ENCODE measurements at places on chromosomes 12 and 14.
A peak's percentile ranks its signal among the peaks of the same experiment; 100 is the strongest.

DNA sequence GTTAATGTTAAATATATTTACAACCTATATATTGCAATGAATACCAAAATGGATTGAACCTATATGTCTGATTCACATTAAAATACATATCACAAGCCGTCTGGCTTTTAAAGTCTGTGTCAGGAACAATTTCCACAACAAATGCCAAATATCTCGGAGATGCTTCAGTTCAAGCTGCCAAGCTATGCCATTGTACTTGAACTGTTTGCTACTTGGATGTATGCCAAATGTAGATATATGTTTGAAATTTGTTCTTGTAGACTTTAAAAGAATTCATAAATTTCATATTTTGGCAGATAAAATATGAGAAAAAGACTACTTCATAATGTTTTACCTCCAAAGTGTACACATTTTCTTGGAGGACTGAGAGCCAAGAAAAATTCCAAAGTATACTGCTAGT is 37.0 kb downstream of the WASHC3 start:
- DNase-seq: no peak

DNA sequence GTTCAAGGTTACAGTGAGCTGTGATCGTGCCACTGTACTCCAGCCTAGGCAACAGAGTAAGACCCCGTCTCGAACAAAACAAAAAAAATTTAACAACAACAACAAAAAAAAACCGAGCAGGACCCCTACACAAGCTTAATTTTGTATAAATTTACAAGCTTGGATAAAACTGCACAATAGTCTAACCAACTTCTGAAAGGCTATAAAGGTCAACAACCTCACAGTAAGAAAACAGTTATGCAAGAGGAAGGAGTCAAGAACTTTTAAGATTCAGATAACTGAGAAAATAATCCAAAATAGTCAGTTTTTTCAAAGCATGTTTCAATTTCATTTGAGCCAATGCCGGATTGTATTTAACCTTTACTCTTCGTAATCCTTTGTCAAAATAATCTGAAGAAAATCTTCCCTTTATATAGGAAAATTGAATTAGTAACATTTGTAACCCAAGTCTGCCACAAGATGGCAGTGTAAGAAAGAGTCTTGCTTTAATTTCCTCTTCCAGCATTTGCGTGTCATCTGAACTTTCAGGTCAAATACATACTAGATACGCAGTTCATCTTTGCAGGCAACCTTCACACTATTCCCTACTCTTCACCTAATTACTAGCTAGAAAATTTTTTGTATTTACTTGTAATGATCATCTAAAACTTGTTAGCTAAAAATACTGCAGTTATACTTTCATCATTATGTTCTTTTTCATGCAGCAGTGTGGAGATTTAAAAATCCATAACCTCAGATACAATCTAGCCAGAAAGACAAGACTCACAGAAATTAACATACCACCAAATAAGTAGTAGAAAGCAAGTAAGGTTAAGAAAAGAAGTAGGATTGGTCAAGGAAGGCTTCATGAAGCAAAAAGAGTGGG is 5.8 kb downstream of the CCNB1IP1 start:
- DNase-seq: no peak

GRCh38 chr12:64194333-64195149 is 27.6 kb downstream of the KICS2 start:
- DNase-seq: no peak

- DNase-seq: no peak
Observed at GRCh38 chr12:113855998-113856397, 110.1 kb downstream of the RBM19 start.

DNA sequence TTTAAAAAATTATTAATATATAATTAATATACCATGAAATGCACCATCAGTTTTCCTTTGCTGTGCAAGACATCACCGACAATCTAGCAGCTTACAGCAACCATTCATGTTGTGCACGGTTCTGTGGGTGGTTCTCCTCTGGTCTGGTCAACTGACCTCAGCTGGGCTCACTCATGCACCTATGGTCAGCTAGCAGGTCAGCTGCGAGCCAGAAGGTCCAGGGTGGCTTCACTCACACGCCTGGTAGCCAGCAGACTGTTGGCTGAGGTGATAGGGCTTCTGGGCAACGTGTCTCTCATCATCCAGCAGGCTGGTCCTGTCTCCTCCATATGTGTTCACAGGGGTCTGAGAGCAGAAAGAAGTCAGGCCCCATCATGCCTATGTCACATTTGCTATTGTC is 210.4 kb downstream of the KIF26A start:
- no peak for DNase-seq

DNA sequence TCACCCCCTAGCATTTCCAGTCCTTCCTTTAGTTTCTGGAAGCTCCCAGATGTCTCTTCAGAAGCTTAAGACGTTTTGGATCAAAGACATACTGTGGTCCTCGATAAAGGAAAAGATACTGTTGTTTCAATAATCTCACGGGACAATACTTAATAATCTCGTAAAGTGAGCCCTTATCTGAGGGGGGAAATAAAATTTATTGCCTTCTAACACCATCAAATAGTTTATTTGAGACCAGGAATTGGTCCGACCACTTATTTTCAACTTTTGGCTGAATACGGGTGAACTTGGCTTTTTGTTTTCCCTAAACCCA is 640 bp upstream of the G2E3 start:
- DNase-seq: no peak

DNA sequence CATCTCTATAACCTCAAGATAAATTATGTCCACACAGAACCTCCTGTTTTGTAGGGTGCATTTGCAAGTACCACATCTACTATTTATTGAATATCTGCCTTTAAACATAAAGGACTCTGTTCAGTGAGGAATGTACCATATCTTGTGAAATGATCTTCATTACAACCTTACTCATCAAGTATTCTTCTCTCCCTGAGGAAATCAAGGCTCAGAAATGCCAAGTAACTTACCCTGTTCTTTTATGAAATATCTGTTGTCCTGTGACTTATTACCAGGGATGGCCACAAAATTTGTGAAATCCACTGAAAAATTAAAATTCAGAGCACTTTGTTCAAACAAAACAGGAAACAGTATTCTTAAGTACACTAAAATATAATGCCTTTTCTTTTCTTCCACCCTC is 366.7 kb downstream of the GALC start:
- no peak for DNase-seq

GRCh38 chr14:45261209-45261608 is 8.2 kb upstream of the MIS18BP1 start:
- no peak for DNase-seq

DNA sequence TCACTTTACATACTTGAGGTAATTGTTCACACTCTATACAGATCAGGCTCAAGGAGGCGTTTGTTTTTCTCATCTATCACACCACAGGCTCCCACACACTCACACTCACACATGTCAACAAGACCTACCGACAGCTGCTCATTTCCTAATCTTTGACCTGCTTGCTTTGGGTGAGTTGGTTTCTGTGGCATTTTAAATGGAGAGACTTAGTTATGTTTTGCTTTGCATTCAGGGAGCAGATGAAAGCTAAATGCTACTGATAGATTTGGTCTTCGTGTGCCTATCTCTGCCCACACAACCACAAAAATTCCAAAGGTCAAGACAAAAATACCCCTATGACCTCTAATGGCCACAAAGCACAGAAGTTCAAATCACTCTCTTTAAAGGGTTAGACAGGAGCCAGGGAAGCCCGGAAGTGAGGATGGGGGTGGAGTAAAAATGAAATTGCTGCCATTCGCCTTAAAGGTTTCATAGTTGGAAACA is 203.5 kb upstream of the G2E3 start:
- DNase-seq: no peak

GRCh38 chr14:89060191-89060590 is 235.7 kb downstream of the TTC8 start:
- DNase-seq: no peak

DNA sequence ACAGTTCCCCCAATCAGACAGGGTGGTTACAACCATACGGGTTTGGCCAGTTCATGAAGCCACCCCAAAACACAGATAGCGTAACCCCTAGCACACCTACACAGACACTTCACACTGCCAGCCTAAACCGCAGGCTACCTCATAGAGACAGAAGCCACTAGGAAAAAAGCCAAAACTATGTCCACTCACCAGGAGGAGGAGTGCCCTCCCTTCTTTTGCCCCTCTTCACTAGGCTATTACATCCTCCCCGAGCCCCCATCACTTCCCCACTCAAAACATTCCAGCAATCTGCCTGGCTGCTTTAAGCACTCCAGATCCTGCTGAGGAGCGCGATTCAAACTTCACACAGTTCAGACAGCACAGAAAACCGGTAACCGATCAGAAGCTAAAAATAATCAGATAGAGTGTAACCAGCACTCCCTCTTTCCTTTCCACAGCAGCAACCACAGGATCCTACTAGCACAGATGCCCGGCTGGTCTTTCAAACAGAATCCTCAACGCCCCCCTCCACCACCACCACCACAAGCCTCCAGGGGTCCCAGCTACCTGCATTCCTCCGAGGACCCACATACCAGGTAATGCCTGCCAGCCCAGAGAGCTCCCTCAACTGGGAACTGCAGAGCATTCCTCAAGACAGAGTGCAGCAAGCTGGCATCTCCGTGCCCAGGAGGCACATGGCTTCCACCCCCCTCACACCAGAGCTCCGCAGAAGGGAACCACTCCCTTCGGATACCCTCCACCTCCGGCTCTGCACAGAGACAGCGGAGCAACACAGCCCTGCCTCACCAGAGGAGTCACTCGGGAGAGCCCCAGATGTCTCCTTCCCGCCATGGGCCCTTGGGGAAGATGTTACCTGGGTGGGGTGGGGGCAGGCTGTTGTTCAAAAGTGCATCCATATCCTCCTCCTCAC is 1.5 kb downstream of the CHD4 start:
- no peak for DNase-seq

DNA sequence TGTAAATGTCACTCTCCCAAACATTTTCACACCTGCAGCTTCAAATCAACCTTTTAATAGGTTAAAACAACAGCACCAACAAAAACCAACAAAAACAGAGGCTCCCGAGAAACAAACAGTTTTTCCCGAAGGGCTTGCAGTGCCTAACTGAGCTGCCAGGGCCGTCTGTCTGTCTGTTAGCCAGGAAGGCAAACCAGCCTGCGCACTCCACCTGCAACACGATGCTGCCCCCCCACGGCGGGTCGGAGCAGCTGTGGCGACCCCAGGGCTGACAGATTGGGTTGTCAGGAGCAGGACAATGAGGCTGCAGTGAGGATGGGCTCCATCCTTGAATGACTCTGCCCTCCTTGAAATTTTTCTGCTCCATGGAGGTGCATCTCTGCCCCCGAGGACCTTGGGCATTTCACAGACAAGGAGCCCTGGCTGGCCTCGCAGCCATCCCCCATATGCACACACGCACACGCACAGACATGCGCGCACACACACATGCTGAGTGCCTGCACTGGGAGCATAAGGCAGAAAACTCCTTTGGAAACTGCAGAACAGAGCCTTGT is 2.6 kb downstream of the RTL1 start:
- DNase-seq: no peak

GRCh38 chr12:52087961-52088820 is 8.7 kb downstream of the SMIM41 start:
- no peak for DNase-seq

DNA sequence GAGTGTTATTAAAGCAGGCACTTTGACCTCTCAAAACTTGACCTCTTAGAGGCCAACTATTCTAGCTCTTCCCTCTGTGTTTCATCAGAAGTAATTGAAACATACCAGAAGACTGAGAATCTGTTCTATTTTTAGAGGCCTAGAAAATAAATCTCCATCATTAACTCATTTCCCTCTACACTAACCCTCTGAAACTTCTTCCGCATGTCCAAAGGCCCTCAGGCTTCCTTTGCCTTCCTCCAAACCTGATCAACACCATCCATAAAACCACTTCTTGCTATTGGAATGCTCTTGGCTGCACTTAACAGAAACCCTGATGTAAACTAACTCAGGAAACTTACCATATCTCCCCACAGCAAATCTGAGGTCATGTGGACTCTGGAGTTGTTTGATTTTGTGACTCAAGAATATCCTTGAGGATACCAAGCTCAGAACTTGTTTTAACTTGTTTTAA is 196.4 kb downstream of the RPAP3 start:
- no peak for DNase-seq

- DNase-seq: peak; percentile 26
Observed at GRCh38 chr12:49462083-49462744, 76.6 kb upstream of the KCNH3 start.

Data from nucleus accumbens (tissue), 56 donors.